ENCODE measurements at places on chromosomes 2 and 18.

DNA sequence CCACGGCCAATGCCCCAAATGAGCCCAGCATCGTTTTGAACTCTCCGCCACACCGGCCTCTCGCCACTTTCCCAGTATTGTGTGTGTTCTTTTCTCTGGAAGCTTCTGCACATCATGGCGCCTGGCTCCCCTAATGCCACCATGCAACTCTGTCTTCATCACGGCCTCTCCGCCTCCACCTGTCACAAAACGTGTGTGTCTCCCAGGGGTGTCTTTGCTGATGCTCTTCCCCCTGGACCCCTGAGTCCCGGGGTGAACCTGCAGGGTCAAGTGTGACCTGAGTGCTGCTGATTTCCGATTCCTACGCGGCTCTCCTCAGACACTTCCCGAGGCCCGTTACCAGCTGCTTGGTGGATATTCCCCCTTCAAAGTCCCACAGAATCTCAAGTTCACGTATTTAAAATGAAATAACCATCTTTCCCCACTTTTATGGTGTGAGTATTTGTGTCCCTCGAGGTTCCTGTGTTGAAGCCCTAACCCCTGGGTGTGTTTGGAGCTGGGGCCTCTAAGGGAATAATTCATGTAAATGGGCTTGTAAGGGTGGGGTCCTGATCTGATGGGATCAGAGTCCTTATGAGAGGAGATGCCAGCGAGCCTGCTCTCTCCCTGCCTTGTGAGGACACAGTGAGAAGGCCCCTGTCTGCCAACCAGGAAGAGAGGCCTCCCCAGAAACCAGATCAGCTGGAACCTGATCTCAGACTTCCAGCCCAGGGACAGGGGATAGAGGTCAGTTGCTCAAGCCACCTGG is 87.5 kb upstream of the PXDN start:
- no peak for DNase-seq

- no peak for DNase-seq
Measured at GRCh38 chr18:32360682-32361345, 109.9 kb downstream of the GAREM1 start.

GRCh38 chr2:7430869-7431641 is 513.8 kb downstream of the RNF144A start:
- DNase-seq = peak; percentile 63

- peak; percentile 39 for DNase-seq
Measured at GRCh38 chr2:7792031-7792651, 874.9 kb downstream of the RNF144A start.

DNA sequence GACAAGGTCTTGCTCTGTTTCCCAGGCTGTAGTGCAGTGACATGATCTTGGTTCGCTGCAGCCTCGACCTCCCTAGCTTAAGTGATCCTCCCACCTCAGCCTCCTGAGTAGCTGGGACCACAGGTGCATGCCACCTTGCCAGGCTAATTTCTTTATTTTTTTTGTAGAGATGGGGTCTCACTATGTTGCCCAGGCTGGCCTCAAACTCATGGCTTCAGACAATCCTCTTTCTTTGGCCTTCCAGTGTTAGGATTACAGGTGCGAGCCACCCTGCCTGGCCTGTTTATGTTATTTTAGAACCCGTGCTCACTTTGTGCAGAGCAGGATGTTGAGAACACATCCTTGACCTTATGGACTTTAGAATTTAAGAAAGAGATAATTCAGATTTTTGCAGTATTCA is 17.4 kb downstream of the FAM117B start:
- no peak for DNase-seq

GRCh38 chr2:158187908-158188307 is 86.2 kb downstream of the UPP2 start:
- no peak for DNase-seq

DNA sequence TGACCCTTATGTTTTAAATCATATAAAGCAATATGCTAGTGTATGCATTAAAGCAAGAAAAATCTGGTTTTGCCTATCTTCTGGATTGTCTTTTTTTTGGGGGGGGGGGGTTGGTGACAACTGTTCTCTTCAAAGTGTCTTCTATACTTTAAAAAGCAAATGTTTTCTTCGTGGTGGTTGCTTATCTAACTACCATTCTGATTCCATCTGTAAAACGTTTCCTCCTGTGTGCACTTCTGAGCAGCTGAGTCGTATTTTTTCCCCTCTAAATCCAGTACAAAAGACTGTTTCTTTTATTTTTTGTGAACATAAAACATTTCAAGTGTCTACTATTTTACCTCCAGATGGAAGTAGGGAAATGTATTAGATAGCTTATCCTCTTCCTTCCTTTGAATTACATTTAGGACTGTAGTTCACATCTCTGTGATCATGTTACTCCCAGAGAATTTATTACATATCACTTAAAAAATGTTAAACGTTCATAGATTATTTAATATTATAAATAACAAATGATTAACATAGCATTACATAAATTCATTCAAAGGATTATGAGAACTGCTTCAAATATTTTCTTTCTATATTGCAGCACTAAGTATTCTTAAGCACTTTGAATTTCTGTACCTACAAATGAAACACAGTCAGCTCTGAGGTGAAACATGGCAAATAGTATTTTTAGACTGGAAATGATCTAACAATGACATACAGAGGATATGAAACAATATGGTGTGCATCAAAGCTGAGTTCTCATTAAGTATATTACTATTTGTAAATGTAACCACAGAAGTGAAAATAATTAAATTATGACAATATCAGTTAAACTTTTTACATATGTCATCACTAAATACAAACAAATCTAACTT is 56.4 kb downstream of the SCN3A start:
- no peak for DNase-seq

- DNase-seq = no peak
Measured at GRCh38 chr2:120805602-120806001, 69.9 kb downstream of the GLI2 start.

- DNase-seq = no peak
Measured at GRCh38 chr18:78838183-78838582, 141.4 kb upstream of the SALL3 start.

GRCh38 chr2:69253611-69254301 is 133.3 kb downstream of the GFPT1 start:
- peak; percentile 72 for DNase-seq

- DNase-seq = peak; percentile 75
Measured at GRCh38 chr2:72694715-72695496, 130.9 kb downstream of the EXOC6B start.

DNA sequence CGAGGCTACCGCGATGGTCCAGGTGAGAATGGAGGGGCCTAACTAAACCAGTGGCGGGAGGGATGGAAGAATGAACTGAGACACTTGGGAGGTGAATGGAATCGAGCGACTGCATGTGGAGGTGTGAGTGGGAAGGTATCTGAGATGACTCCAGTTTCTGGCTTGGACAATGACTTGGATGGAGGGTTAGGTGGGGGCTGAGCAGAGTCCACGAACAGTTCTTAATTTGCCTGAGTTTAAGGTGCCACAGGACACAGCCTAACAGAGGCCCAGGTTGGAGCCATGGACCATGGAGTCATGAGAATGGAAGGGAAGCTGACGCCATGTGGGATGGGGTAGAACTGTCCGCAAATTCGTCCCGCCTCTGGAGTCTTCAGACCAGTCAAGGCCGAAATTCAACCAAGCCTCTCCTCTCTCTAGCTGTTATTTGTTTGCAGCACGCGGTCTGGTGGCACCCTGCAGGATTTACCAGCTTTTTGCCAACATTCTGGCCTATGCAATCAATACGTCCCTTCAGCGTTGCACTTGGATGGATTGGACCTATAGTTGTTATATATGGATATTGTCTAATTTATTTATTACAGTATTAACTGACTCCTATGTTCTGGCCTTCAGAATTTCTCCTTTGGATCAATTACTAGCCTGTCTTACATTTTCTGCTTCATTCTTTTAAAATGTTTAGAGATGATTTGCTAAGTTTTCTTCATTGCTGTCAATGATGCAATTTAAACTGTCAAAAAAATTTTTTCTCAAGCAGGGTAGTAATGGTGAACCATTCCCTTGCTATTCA is 940 bp upstream of the BOLA3 start:
- no peak for DNase-seq

- DNase-seq = no peak
Measured at GRCh38 chr2:216865658-216866057, 5.8 kb upstream of the TNP1 start.

DNA sequence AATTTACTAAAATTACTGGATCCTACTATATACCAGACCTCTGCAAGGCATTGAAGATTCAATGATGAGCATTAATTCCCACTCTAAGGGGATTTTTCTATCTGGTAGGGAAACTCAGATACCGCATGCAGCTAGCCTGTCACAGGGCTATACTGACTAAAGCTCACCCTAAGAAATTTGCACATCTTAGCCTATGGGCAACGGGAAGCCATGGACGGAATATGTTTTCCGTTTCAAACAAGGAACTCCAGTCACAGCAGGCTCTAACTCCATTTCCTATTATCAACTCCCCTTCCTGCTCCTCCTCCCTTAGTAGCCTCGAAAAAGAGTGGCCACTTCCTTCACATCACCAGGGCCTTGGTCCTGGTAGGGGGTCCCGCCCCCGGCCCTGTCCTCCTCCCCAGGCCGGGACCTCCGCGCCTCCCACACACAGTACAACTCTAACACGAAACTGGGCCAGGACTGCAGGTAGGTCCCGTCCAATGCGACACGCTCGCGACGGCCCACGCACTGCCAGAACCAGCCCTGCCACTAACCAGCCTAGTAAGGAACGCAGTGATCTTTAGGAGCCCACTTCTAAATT is 659 bp upstream of the COX5B start:
- DNase-seq = no peak

- no peak for DNase-seq
Measured at GRCh38 chr2:240365971-240366471, 69.4 kb upstream of the GPC1 start.

DNA sequence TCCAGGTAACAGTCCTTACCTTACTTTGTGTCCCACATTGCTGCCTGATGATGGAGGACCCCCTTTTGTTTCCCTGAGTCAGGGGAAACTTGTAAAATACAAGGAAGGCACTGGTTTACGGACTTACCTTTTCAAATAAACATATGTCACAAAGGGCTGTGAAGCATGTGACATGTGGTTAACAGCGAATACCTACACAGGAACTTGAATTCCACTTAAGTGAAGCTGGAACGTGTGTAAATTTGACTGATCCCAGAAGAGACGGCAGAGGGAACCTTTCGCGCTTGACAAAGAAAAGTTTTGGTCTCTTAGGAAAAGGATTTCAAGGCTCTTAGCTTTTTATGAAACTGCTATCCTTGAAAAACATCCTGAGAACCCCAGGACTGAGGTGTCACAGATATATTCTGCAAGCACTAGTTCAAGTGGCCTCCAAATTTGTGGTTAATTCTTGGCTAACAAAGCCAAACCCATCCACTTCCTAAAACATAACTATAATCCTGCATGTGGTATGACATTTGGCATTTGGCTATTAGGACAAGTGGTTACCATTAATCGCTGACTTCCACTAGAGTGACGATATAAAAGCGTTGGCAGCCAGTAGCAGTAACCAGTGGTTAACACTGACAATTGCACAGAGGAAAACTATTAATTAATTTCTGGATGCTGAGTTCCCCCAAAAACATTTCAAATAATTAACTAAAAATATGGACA is 55.6 kb downstream of the ITGB6 start:
- no peak for DNase-seq

DNA sequence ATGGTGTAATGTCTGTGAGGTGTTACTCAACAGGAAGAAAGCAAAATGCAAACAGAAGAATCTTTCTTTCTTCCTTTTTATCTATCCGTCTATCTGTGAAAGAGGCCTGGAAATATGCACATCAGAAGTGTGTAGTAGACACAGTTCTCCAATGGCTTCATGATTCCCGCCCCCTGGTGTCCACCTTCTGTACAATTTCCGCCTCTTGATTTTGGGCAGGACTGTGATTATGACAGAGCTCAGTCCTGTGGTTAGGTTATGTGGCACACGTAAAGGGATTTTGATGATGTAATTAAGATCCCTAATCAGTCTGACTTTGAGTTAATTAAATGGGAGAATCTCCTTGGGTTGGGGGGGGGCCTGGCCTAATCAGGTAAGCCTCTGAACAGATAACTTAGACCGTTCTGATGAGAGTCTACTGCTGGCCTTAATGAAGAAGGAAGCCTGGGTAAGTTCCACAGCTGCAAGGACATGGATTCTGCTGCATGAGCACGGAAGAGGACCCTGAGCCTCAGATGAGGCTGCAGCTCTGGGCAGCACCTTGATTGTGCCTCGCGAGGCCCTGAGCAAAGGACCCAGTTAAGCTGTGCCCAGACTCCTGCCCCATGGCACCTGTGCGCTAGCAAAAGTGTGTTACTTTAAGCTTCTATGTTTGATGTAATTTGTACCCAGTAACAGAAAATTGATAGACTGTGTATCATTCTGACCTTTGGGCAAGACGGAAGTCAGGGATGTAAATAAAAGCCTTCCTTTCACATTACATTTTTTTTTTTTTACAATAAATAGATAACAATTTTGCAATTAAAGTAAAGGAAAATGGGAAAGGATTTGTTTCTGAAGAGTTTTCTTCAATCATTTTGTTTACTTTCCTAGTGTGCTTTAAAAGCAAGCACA is 11.3 kb upstream of the KCNF1 start:
- DNase-seq = no peak

DNA sequence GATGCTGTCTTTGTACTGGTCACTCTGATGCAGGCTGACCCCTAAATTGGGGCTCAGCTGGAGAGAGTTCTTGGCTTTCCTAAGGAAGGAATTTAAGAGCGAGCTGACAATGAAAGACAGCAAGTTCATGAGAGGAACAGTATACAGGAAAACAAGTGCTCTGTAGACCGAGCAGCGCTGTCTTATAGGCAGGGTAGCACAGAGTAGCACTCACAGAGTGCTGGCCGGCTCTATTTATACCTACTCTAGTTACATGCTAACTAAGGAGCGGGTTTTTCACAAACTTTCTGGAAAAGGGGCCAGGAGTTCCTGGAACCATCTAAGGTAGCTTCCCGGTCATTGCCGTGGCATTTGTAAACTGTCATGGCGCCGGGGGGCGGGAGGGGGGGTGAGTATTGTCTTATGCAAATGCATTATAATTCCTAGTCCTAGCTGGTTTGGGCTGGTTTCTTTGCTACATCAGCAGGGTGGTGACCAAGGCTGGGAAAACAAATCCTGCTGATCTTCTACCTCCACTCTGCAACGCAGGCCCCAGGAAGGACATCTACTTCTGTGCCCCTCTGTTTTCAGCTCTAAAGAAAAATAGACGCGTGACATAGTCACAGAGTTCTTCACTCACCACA is 31.6 kb upstream of the MAP3K20 start:
- no peak for DNase-seq

GRCh38 chr2:217903859-217904613 is 98.8 kb downstream of the TNS1 start:
- DNase-seq = peak; percentile 79

Measured in right hindlimb (tissue), 1 donor.